CD4-positive, alpha-beta T cell treated with Interleukin-15 for 1 hour (primary cell): ENCODE measurements at places on chromosomes 7 and 10.
A peak's percentile ranks its signal among the peaks of the same experiment; 100 is the strongest.

DNA sequence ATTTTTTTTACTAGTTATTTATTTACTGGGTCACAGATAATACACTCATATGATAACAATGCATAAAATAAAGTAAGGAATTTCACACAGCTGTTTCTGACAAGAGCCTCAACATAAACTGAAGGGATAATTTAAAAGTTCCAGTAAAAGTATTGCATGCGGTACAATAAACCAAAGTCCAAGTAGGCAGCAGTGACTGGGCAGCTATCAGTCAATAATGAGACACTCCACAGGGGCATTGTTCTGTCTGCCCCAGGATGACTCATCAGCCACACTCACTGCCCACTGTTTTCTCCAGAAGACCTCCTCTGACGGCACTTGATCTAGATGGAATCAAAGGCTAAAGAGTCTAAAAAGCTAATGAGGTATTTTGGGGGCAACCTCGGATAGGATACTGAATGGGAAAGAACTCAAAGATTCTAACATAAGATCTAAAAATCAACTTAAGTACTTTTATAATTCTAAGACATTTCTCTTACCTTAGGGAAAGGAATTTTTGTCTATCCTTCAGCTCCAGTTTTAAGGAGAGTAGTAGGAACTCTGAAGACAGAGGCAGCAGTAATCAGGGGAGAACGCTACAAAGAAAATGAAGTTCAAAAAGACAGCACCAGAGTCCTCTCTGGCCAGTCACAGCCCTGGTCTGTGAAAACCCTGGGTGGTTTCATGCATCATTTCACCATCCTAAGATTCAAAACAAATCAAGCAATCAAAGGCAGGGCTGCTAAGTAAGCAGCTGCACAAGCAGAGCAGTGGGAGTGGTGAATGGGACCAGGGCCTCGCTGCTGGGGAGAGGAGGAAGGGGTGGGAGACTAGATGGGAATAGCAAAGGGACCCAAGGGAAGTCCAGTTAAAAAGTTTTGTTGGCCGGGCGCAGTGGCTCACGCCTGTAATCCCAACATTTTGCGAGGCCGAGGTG is 175.1 kb downstream of the AVL9 start:
- no peak for DNase-seq

DNA sequence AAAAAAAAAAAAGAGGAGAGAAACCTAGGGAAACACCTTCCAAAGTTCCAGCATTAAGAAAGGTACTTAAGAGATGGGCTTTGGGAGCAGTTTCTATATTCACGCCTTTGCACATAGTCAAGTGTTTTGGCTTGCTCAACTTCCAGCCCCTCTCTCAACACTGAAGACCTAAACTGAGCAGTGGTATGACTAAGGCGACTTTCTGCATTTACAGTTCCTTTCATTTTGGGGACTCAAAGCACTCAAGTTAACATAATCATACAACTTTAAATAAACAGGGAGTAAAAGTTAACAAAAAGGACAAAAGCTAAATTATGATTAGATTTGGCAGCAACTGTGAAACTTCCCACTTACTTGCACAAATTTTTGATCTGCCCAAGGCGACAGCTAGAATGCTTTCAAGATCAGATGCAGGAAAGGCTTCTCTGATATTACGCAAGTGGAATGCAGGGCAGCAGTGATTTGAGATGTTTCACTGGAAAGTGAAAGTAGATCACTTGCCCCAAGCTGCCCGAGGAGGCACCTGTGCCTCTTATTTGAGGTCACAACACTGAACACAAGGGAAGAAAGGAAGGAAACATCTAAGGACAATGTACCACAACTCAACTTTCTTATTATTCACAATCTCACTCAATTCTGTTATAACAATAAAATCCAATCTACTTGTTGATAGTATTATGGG is 199.5 kb downstream of the SKAP2 start:
- DNase-seq: peak; percentile 22

DNA sequence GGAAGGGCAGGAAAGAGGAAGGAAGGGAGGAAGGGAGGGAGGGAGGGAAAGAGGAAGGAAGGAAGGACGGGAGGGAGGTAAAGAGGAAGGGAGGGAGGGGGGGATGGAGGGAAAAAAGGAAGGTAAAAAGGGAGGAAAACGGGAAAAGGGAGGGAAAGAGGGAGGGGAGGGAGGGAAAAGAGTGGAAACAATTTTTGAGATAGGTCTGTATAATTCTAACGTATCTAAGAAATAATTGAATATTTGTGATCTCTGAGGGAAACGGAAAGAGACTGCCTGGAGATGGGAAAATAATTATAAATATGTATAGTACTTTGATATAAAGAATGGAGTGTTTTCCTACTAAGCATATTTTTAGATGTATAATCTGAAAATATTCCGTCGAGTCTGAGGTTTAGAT is 158.2 kb upstream of the FOXK1 start:
- no peak for DNase-seq

GRCh38 chr10:114687459-114687858 is 29.4 kb upstream of the ABLIM1 start:
- DNase-seq: no peak

DNA sequence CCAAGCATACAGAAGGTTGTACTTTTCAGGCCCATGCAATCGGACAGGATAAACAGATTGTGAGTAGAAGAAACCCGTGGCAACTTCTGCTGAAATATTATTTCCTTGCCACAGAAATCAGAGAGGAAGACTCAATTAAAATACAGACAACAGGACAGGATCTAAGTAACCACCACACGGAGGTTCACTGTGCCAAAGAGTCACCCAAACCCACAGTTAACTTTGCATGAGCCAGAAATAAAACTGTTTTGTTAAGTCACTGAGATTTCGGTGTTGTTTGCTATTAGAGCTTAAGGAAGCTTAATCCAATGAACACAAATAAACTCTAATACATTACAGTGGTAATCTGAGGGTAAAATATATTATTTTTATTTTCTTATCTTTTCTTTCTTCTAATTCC is 14.0 kb downstream of the PNPLA8 start:
- DNase-seq: no peak

DNA sequence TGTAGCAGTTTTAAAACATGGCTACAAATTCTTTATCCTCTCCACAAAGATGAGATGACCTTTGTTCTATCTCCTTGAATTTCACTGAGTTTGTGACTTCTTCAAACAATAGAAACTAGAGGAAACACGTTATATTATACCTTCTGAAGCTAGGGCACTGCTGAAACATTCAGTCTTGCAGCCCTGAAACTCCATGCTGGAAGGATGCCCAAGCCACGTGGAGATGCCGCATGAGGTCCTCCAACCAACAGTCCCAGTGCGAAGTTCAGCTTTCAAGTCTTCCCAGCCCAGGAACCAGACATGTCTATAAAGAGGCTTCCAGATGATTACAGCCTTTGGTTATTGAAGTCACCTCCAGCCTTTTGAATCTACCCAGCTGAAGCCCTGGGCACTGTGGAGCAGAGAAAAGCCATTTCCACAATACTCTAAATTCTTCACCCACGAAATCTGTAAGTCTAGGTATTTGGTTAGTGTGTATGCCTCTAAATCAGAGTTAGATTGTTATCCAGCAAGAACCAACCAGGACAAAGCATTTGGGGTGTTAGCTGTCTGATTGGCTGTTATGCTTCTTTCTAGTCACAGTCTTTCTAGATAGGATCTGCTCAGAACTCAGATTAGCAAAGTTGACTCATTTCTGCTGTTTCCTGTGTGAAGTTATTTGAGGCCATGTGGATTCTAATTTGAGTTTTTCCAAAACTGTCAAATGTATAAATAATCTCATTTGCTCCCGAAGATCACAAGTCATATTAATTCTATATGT is 186.5 kb upstream of the TMEM72 start:
- DNase-seq: no peak
